KG1 (cell line): ENCODE measurements at places on chromosomes 5 and 9.
A peak's percentile ranks its signal among the peaks of the same experiment; 100 is the strongest.

DNA sequence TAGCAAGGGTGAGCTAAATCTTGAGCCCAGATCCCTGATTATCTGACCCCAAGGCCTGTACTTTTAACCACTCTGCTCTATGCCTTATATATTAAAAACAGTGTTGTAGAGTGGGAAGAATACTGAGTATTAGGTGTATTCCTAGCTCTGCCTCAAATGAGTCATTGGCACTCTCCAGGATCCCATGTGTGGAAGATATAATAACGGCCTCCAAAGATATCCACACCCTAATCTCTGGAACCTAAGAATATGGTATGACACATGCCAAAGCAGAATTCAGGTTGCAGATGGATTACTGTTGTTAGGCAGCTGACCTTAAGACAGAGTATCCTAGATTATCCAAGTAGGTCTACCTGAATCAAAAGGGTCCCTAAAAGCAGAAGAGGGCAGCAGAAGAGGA is 110.8 kb downstream of the ADRB2 start:
- DNase-seq: no peak

DNA sequence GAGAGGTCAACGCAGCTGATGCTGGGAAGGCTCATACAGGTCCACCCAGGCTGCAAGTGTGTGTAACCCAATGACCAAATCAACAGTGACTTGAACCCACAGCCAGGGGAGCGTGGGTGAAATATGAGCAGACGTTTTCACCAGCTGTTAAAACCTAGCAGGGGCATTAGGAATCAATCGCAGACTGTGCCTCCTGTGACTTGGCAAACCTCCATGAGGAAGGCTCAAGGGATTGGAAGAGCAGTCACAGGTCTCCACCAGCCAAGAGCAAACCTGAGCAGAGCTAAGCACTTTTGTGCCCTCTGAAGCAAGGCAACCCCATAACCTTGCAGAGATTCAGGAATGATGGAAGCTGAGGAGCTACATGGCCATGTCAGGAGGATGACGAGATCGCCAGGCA is 25.5 kb downstream of the INSYN2B start:
- DNase-seq: no peak

DNA sequence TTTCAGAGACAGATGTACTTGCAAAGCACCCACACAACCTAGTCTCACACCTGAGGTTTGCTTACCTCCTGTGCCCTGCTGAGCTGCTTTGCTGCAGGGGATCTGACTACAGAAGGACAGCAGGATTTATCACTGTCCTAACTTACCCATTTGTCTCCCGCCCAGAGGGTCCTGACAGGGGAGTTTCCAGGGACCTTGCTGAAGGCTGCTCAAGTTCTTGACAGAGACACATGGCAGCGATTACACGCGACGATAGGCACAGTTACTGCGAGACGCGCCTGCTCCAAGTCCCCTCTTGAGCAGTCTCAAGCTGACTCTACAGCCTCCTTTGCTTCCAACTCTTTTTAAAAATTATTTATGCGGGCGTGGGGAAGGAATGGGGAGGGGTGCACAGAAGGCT is 24.6 kb upstream of the GALNT10 start:
- no peak for DNase-seq

- DNase-seq: no peak
These were observed 146.0 kb upstream of the IER5L start for GRCh38 chr9:129323999-129324553.

DNA sequence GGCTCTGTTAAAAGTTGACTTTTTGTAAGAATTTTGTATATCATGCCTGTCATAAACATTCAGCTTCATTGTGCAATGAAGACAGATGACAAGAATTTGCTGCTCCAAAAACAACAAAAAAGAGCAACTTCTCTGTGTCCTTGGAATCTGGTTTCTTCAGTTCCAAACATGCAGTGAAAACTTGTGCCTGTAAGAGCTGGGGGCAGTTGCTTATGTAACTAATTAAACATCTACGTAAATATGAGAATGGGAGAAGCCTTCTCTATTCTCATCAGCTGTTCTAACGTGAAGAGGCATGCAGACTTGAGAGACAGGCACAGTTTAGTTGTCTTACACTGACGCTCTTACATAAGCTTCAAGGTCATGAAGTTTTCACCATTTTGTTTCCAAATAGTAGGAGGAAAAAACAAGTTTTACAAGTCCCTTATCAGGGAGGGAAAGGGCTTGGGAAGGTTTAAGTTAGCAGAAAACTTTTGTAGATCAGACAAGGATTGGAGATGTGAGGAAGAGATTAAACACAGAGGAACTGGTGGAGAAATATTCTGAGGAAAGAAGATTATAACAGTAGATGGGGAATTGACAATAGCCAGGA is 170.4 kb downstream of the RFK start:
- DNase-seq: no peak

GRCh38 chr5:60794691-60795090 is 49.4 kb downstream of the ELOVL7 start:
- DNase-seq: no peak

DNA sequence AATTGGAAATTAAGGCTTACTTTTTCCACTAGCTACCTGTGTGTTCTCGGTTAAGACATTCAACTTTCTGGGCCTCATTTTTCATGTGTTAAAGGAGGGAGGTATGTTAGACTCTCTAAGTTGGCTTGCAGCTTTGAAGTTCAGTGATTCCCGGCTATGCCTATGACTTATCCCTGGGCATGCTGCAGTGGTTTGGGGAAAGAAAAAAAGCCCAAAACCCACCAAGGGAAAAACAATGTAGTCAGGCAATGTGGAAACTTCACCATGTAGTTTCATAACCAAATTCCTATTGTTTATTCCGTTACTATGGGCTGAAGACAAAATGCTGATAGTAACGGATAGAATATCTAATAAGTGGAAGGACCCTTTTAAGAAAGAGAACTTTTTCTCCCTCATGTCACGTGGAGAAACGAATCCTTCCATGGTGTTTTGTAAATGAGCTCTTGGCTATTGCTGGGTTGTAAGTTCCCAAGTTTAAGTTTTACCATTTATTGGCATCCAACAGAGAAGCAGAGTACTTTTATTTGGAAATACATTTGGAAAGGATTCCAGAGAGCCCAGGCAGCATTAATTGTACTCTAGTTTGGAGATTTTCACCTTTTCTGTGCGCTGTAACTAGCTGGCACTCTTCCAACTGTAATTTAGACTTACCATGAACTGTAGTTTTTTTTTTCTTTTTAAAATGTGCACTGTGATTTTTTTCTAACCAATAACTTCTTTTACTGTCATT is 84.9 kb upstream of the MPDZ start:
- no peak for DNase-seq

- no peak for DNase-seq
These were observed 10.9 kb downstream of the FYB1 start for GRCh38 chr5:39208471-39208870.

DNA sequence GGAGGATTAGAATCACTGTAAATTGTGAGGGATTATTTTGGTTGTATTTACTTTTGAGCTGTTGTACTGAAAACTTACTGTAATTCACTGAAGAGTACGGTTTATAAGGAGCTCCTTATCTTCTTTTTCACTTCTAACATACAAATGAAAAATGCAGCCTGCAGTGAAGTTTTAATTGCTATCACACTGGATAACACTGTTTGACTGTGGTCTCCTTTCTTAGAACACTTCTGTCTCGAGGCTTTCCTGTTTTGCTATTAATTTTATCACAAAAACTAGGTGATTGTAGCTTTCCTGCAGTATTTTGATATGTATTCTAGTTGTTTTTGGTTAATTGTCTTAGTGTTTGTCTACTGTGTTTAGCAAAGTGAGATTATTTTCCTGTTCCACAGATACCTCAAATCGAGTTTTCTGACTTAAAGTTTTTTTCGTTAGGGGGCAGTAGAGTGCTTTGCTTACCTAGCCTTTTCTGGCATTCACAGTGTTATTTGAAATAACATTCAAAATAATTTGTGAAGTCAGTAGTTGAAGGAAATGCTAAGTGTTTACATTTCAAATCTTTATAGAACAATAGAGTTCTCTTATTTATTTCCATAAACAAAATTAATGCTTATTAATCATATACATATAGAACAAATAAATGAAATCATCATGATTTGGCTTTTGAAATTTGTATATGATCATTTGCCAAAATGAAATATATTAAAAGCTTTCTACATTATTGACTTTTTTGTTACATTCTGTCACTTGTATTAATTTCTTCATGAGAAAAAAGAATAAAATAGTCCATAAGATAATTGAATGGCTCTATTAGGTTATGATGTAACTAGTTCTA is 52.9 kb downstream of the COMMD10 start:
- peak; percentile 25 for DNase-seq

DNA sequence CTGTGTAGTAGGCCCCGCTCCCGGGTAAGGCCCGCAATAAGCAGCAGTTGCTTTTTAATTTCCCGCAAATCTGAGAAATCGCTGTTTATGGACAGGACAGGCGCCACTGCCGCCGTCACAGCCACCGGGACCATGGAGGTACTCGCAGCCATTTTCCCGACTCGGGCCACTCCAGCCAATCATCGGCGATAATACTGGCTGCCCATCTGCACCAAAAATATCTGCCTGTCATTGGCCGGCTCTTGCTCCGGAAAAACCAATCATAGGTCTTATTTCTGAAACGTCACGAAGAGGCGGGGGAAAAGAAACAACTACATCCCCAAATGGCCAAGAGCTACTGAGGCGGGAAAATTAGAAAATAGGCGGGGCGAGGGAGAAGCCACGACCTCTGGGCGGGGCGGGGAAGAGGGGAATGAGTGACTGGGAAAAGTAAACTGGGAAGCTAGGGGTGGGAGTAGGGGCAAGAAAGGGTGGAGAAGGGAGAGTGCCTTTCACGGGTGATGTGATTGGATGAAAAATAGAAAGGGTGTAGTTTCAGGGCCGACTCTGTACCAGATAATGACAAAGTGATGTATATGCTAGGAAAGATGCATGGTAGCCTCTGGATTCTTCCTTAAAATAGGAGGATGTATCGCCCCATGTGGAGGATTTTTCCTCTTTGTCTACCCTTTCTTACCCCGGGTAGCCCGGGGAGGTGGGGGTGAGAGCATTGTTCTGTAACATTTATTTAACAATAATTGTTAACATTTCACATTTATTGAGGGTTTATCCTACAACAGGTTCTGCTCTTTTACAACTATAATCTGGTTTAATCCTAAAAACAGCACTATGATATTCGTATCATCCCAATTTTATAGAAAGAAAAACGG is at the start of gene CDC23:
CDC23 (minus strand) TSS at position 163 of the 869 bp plus-strand sequence; CDS start at position 152, 11 bp downstream.
- peak; percentile 42 for DNase-seq

DNA sequence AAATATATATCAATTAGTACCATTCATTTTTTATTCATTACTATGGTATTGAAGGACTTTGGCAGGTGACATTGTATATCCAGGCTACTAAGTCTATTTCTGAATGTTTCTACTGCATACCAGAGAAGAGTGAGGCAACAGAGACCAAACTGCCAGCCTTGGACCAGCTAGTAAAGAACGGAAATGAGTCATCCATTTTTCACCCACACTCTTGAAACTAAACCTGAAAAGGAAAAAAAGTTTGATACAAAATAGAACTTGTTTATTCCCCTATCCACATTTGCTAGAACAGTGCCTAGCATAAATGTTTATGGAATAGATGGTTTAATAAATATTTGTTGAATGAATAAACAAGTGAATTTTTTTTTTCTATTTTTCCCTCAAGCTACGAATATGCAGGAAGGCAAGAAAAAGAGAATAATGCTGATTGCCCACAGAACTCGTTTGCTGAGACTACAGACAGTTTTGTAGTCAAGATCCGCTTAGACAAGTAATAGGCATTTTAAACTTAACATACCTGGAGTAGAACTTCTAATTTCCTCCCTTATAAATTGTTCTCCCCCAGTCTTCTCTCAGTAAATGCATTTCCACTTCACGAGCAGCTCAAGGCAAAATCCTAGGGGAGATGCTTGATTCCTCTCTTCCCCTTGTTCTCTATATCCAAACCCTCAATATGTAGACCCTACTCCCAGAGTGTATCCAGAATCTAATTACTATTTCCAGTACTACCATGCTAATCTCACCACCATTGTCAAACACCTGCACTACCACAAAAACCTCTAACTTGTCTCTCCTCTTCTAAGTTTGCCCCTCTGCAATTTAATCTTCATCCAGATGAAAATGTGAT is 146.2 kb upstream of the RASA1 start:
- peak; percentile 14 for DNase-seq

DNA sequence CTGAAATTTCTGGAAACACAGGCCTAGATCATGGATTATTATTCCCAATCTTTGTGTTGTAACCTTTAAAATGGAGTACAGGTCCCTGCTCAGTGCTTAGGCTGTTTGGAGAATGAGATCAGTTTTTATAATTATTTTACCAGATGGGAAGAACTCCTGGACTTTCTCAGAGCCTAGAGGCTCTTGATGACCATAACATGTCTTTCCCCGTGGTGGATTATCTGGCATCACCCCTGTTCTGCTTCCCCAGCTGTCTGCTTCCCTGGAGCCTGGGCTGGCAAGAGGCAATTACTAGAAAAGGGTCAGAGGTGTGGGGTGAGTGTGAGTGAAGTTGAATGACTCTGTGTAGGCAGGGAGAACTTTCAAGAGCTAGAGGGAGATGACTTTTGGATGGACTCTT is 143.0 kb downstream of the CARTPT start:
- no peak for DNase-seq

DNA sequence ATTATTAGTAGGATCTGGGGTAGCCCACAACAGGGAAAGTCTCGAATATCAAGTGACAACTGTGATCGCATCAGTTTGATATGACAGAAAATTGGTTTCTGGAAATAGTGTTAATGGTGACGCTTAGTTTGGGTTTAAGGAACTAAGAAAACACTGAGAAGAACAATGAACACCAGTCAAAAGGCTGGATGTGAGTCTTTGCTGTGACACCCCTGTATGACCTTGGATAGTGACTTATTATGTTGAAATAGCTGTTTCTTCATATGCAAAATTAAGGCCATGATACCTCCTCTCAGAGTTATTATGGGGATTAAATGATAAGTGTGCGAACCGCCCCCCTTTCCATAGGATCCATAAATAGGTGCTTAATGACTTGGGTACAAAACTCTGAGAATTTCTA is 926 bp downstream of the DNAJC25 start:
- DNase-seq: no peak

DNA sequence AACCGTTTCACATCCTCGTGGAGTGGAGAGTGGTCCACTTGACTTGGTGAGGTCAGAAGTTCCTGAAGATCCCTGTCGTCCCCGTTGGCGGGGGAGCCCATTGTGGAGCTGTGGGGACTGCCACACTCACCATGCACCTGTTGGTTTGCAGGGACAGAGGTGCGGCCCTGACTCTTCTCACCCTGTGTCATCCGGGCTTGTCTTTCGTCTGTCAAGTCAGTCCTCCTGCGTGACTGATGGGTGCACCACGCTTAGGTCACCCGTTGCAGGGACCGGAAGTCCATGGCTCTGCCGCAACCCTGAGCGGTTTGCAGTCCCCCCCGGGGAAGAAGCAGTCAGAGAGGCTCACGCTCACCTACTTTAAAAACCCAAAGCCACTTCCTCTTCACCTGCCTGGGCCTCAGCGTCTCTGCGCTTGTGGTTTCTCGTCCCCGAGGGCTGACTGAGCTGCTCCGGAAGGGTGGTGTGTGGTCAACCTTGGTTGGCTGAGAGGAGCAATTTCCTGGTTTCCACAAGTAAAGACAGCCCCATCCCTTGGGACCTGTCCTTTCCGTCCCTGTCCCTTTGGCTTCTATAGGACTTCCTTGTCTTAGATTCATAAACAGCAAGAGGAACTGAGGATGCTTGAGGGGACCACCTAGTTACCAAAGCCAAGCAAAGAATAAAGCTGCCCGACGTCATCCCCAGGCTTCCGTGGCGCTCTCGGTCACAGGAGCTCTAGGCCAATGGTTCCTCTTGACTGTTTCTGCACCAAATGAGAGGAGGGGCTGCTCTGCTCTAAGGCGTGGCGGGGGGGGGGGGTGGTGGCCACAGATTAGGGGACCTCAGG is 53.2 kb downstream of the USP20 start:
- DNase-seq: peak; percentile 98
